ENCODE measurements at places on chromosomes 3 and 15.

DNA sequence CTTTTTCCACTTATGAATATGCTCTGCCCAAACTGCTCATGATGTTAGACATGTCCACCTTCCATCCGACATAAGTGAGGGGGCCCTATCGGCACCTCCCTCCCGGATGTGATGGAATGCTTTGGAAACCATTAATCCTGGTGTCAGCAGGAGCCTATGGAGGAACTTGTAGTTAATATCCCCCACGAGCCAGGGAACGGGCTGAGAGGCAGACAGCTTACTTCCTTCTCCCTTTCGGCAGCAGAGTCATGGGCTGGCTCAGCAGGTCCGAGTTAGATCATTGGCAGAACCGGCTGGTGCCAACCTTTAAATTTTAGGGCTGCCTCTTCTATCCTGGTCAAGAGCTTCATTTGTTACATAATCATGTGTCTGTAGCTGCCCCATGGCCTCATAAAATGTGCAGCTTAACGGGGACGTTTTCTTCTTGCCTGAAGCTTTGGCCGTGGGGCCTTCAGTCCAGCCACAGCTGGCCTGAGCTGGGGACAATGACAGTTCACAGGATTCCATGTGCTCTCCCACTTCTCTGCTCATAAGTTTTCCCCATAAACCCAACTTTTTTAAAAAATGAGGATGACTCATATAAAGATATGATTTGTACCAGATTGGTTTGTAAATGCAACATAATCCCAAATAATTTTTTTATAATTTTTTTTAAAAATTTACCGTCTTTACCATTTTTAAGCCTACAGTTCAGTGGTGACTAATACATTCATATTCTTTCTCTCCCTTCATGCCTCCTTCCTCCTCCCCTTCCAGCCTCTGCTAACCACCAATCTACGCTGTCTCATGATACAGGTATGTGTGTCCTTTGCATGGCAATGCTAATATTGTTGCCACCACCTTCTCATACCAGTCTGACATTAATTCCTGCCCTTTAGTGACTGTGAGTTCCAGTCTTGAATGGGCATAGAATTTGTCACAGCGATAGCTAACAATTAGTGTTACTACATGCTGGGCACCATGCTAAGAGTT is 62.2 kb upstream of the RGMA start:
- DNase-seq, result no peak

- no peak for DNase-seq
Measured at GRCh38 chr3:103308921-103309320, 874.1 kb downstream of the ZPLD1 start.

DNA sequence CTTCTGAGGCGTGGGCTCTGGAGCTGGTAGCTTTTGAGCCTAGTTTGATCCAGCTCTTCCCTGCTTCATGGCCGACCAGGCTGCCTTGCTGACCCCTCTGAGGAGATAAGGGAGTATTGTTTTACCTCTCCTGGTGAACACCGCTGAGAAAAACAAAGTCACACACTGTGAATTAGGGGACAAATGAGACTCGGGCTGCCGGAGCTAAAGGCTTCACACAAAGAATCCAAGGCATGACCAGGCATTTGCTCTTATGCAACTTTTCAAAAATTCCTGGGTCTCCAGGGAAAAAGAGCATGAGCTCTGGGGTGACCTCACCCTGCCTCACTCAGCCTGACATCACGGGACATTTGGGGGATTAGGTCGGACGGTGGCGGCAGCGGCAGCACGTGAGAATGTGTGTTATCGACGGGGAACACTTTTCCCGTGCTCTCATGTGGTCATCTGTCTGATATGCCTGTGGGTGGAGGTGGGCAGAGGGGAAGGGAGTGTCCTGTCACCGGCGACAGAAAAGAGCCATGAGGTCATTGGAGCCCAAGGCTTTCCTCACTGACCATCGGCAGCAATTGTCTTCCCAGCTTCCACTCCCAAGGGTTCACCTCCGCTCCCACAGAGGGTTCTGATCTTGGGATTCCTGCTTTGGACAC is 61.0 kb downstream of the TMEM44 start:
- DNase-seq, result no peak

DNA sequence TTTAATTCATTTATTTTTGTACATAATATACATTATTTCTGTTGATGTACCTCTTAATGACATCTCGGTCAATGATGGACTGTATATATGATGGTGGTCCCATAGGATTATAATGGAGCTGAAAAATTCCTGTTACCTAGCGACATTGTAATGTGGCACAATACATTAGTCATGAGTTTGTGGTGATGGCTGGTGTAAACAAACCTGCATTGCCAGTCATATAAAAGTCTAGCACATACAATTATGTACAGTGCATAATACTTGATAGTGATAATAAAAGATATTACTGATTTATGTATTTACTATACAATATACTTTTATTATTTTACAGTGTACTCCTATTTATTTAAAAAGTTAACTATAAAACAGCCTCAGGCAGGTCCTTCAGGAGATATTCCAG is 15.1 kb downstream of the TTC14 start:
- DNase-seq, result no peak

GRCh38 chr3:142896996-142897395 is 8.1 kb upstream of the PCOLCE2 start:
- no peak for DNase-seq

DNA sequence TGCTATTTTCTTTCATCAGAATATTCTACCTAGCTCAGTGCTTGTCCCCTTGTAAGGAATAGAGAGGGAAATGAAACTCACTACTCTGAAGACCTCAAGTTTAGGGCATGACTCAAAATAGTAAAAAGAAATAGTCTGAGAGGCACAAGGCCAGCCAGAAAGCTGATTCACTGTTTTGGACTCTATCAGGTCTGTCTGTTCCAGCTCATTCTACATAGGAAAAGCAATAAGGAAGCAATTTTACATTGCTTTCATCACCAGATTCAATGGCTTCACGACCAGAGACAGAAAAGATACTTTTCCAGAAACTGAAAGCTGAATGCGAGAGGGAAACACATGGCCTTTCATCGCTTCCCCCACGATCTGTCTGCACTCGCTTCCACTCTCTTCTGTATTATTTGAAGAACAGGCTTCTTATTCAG is 276.0 kb downstream of the GBE1 start:
- no peak for DNase-seq

GRCh38 chr3:150253622-150254021 is 154.5 kb upstream of the TSC22D2 start:
- DNase-seq, result peak; percentile 74

DNA sequence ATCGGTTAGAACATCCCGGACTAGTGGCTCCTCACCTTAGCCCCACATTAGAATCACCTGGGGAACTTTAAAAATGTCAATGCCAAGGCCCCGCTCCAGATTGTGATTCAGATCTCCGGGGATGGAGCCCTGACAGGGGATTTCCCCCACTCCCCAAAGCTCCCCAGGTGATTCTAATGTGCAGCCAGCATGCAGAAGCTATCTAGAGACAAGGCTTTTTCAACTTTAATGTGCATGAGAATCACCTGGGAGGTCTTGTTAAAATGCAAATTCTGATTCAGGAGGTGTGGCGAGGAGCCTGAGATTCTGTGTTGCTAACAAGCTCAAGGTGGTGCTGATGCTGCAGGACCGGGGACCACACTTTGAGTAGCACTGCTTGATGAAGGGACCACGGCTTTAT is 156.7 kb downstream of the RAB11A start:
- DNase-seq, result no peak

DNA sequence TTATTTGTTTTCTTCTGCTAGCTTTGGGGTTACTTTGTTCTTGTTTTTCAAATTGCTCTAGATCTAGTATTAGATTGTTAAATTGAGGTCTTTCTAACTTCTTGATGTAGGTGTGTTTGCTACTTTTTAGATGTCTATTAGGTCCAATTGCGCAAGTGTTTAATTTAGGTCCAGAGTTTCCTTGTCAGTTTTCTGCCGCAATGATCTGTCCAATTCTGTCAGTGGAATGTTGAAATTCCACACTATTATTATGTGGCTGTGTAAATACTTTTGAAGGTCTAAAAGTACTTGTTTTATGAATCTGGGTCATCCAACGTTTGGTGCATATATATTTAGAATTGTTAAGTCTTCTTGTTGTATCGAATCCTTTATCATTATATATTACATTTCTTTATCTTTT is 324.4 kb upstream of the SGO1 start:
- no peak for DNase-seq

GRCh38 chr3:123620343-123620742 is 35.5 kb upstream of the HACD2 start:
- DNase-seq, result no peak

GRCh38 chr3:142866841-142867631 is 21.8 kb downstream of the PCOLCE2 start:
- peak; percentile 83 for DNase-seq

DNA sequence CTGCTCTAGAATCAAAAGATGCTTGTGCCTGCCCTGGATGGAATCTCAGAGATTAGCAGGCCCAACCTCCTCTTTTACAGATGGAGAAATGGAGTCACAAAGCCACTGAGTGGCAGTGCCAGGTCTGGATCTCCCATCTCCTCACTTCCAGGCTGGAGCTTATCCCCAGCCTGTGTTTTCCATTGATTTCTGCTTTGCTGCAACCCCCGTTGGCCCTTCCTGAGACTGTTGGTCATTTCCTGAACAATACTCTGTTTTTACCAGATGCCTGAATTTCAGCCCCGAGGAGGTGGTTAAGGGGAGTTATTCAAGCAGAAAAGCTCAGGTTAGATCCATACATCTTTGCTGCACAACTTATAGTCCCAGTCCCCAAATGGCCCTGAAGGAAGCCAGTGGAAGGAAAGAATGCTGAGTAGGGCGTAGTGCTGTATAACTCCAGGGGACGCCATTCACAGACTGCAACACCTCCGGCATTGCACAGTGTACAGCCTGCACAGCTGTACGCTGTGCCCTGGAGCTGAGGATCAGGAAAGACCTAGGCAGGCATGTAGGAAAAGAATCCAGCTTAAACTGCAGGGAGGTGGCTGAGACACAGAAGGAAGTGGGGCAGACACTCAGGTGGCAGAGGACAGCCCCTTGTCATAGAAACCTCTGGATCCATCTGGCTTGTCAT is 77.5 kb downstream of the RPLP1 start:
- DNase-seq, result no peak

GRCh38 chr3:151871639-151872468 is 1.6 kb upstream of the SUCNR1 start:
- no peak for DNase-seq

DNA sequence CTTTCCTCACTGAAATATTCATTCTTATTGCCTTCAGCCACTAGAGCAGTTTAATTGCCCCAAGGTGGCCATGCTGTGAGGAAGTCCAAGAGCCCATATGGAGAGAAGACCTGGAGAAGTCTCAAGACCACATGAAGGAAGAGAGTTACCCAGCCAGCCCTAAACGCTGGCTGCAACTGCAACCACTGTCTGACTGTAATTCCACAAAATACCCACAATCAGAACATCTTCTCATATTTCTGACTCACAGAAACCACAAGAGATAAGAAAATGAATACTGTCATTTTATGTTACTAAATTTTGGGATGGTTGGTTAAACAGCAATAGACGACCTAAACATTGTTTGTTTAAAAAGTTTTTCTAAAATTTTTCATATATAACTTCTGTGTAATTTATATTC is 14.7 kb upstream of the SST start:
- no peak for DNase-seq

DNA sequence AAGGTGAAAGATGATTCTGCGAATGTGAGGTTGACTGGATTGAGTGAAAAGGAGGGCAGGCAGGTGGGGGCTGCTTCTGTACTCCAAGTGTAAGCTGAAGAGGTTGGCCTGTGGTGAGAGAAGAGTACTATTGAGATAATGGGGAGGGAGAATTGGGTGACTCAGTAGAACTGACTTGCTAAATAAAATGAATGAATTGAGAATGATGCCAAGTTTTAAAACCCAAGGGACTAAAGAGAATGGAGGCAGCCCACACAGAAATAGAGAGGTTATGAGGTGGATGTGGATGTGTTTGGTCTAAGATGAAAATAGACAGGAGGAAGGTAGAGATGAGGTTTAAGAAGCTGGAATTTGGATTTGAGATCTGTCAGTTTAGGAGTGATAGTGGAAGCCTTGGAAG is 5.9 kb downstream of the MME start:
- no peak for DNase-seq
